ENCODE measurements at places on chromosomes 11 and 22.

GRCh38 chr22:48884324-48884723 lies 943.3 kb downstream of the BRD1 start:
- no peak for DNase-seq

DNA sequence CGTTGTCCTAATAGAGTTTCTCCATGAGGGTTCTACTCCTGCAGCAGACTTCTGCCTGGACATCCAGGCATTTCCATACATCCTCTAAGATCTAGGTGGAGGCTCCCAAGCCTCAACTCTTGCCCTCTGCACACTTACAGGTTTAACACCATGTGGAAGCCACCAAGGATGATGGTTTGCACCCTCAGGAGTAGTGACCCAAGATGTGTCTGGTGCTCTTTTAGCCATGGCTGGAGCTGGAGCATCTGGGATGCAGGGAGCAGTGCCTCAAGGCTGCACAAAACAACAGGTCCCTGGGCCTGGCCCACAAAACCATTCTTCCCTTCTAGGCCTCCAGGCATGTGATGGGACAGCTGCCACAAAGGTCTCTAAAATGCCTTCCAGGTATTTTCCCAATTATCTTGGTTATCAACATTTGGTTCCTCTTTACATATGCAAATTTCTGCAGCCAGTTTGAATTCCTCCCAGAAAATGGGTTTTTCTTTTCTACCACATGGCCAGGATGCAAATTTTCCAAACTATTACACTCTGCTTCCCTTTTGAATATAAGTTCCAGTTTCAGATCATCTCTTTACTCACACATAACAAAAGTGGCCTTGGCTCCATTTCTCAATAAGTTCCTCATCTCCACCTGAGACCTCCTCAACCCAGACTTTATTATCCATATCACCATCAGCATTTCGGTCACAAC lies 69.5 kb upstream of the GNAZ start:
- no peak for DNase-seq

DNA sequence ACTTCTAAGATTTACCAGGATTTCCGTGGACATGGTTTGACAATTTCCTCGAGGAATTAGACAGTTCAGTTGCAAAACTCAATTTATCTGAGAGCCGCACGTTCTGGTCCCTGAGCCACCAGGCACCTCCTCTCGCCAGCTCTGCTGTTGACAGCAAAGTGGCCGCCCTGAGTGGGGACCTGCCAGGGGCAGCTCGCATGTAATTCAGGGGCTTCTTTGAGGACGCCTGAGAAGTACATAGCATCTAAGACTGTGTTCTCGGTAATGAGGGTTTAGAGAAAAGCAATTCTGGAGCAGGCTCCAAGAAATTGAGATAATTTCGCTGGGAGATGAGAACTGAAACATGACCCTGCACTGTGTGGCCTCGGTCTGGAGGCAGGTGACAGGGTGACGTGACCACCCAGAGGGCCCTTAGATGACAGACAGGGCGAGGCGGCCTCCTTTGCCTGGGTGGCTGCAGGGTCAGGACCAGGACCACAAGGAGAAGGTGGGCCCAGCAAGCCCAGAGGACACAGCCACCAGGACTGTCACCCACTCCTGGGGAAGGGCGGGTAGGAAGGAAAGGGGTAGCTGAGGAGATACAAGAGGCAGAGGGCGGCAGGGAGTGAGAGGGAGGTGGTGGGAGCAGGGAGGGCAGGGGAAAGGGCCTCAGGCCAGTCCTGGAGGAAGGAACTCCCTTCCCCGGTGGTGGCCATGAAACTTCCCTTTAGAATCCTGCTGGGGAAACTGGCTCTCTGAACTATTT lies 55.0 kb downstream of the RTL6 start:
- no peak for DNase-seq

GRCh38 chr22:34696557-34696956 lies 369.4 kb upstream of the ISX start:
- DNase-seq: no peak

- DNase-seq: no peak
These were observed 150.3 kb downstream of the LDLRAD3 start for GRCh38 chr11:36094164-36094563.

DNA sequence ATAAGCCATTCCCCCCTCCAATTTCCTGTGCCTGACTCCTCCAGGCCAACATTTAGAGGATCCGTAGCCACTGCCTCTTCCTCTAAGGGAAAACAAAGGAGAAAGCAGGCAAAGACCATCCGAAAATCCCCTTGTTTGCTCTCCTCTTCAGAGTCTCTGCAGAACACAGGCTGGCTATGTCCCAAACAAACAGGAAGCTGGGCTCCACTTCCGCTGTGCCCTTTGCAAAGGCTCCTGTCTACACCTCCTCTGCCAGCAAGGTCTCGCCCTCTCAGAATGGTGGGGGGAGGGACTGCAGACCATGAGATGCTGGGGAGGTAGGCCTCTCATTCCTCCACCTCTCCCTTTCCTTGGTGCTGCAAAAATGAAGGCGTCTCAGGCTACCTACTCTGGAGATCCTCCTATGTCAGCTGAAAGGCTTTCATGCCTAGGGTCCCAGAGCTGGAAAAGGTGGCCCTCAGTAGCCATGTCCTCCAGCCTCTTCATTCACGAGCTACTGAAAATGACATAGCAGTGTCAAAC lies 596.2 kb downstream of the BUD13 start:
- DNase-seq: no peak

- no peak for DNase-seq
These were observed 164.9 kb downstream of the MIAT start for GRCh38 chr22:26822313-26822712.

- no peak for DNase-seq
These were observed 206.2 kb upstream of the MTMR2 start for GRCh38 chr11:96130061-96130620.

- no peak for DNase-seq
These were observed 13.2 kb upstream of the SHISAL1 start for GRCh38 chr22:44325718-44326490.

DNA sequence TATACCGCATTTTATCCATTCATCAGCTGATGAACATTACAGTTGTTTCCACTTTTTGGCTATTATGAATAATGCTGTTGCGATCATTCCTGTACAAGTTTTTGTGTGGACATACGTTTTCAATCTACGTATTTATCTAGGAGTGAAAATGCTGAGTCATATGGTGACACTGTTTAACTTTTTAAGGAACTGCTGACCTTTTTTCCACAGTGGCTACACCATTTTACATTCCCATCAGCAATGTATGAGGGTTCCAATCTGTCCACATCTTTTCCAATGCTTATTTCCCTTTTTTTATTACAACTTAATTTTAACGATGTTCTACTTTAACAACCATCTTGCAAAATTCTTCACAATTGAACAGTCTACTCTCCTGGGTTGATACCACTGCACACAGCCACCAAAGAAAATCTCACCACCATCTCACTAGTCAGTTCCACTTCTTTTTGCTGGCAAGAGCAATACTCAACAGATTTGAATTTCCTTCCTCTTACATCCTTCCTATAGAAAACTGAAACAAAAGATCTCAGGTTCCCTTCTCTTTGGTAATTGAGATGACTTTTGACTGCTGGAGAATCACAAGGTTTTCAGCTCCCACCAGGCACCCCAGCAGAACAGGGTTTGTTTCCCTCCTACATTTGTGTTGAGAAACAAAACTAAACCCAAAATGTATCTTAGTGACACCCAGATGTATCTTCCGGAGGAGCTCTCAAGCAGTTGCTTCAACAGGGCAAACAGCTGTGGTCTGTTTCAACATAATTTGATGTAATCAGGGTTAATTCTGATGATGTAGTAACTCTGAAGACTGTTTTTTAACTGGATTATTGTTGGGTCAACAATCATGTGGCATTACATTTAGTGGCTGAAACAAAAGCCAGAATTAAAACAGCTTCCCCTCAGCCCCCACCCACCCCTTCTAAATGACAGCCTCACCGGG lies 7.0 kb upstream of the GAB2 start:
- DNase-seq: no peak

GRCh38 chr11:122422682-122423081 lies 232.8 kb upstream of the UBASH3B start:
- no peak for DNase-seq
